ENCODE measurements at places on chromosomes 7 and 10.

- peak; percentile 3 for DNase-seq
Observed at GRCh38 chr7:123054357-123055133, 59.0 kb upstream of the TAS2R16 start.

GRCh38 chr7:85480666-85481065 is 293.8 kb upstream of the SEMA3D start:
- DNase-seq: no peak

DNA sequence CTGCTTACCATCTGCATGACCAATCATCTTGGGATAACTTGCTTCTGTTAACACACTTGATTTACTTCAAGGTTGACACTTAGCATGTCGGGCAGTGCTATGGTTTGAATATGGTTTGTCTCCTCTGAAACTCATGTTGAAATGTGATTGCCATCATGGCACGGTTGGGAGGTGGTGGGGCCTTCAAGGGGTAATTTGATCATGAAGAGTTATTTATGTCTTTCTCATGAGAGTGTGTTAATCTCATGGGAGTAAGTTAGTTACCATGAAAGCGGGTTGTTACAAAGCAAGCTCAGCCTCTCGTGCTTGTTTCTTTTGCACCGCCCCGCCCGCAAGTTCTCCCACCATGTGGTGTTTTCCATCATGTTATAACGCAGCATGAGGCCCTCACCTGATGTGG is 163.6 kb downstream of the DOCK4 start:
- DNase-seq: no peak

DNA sequence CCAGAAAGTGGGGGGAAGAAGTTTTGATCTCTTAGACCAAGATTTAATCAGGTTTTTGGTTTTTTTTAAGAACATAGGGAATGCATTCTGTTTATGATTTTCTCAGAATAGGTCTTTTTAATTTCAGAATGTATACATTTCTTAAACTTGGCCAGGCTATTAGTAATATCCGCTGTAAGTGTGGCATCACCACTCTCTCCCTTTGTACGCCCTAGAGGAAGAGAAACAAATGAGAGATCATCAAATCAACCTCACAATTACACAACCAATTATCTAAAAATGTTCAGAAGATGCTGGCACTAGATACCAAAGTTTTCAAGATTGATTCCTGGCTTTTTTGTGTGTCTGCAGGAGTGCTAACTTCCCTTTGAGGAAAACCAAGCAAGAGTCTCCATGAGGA is 70.0 kb downstream of the KLF6 start:
- no peak for DNase-seq

- DNase-seq: no peak
Observed at GRCh38 chr7:91280185-91280584, 16.0 kb downstream of the FZD1 start.

DNA sequence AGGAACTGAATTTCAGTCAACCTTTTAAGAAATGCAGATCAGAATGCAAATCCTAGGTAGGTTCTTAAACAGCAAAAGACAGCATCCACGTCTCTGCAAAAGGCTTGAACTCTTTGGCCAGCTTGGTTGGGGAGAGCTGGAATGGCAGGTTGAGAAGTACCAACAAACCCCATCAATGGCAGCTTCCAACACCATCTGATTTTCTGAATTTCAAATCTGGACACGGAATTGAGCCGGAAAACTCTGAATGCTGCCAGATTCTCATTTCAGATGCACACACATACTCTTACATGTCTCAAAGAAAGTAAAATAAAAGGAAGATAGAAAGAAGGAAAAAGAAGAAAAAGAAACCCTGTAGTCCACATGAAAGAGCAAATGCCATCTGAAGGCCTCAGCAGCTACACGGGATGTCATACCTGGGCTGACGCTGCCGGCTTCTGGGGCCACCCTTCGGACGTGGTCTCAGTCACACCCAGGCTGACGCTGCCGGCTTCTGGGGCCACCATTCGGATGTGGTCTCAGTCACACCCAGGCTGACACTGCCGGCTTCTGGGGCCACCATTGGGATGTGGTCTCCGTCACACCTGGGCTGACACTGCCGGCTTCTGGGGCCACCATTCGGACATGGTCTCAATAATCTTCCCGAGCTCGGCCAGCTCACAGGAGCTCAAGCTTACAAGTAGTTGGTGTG is 165.3 kb downstream of the PTPRN2 start:
- DNase-seq: no peak

- DNase-seq: no peak
Observed at GRCh38 chr10:91540733-91541132, 92.1 kb downstream of the PPP1R3C start.

GRCh38 chr7:98464558-98464940 is 63.7 kb upstream of the BAIAP2L1 start:
- no peak for DNase-seq

DNA sequence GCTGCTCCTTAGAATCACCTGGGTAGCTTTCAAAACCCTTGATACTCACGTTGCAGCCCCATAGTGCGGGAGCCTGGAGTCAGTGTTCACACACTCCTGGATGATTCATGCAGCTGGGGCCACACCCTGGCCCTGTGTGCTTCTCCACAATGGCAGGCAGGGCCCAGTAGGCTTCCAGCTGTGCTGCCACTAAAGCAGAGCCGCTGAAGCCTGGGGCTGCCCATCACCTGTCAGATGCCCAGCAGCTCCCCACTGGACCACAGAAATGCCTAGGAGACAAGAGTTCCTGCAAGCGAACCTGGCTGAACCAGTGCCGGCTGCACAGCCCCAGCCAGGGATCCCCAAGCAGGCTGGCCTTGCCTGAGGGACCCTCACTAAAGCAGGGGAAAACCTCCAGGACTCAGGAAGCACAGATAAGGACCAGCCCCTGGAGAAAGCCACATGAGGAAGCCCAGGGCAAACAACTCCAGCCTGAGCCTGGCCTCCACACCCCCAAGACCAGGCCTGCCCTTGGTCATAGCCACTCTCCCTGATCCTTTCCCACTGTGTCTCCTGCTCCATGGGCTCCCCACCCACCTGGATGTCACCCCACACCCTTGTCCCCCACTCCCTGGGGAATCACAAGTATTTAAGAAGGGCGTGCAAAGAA is 111.9 kb downstream of the GRID1 start:
- DNase-seq: no peak

- no peak for DNase-seq
Observed at GRCh38 chr10:86888585-86889381, 68.6 kb downstream of the MMRN2 start.

DNA sequence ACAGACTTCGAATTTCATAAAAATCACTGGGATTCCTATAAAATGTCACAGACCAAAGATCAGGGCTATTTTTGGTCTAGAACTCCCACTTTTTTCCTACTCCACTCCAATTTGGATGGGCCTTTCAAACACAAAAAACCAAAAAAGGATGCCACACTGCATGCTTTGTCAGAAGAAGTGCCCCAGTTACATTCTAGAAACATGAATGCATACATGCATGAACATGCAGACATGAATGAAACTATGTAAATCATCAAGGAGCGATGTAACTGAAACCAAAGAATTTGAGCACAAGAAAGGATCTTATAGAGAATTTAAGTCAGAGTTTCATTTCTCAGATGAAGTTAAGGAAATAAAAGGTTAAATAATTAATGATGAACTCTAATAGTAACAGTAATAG is 31.8 kb upstream of the FAM133B start:
- no peak for DNase-seq

DNA sequence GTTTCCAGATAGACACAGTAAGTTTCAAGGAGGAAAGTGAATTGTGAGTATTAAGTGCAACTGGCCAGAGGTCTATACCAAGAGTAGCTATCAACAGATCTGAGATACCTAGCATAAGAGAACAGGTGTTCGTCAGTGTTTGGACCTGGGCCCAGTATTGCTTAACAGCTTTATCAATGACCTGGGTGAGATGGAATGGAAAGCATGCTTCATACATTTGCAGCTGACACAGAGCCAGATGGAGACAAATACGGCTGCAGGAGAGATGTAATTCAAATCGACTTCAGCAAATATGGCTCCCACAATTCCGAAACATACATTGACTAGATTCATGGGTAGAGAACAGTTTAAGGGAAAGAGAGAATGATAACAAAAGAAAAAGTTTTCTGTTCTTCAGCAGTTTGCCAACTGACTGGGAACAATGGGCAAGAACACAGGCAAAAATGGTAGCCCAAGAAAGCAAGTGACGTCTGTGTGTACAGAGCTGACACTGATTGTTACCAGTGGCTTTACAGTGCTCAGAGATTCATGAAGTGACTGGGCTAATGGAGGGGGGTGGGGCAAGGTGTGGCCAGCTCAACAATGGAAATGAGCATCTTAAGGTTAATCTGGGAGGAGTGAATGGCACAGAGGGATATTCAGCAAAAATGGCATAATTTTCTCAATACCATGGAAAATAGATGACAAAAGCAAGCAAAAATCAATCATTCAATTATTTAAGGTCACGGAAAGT is 28.0 kb upstream of the COBL start:
- DNase-seq: no peak

DNA sequence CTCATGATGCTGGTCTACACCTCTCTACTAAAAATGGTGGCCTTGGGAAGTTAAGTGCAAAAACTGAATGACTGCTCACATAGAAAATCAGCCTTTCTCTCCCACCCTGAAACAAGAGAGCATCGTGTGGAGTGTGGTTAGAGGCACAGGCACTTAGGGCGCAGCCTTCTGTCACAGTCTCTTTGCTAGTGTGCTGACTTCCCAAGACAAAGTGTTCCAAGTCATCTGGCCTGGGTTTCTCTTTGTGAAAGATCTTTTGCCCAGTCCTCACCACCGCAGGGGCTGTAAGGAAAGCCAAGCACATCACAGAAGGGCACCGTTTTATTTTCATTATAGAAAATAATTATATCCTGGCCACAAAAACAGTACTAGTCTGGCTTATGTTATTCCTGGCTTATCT is 12.5 kb downstream of the STN1 start:
- no peak for DNase-seq

- no peak for DNase-seq
Observed at GRCh38 chr10:27619329-27619728, 115.2 kb downstream of the RAB18 start.

- no peak for DNase-seq
Observed at GRCh38 chr7:15737601-15738000, 51.1 kb upstream of the MEOX2 start.

DNA sequence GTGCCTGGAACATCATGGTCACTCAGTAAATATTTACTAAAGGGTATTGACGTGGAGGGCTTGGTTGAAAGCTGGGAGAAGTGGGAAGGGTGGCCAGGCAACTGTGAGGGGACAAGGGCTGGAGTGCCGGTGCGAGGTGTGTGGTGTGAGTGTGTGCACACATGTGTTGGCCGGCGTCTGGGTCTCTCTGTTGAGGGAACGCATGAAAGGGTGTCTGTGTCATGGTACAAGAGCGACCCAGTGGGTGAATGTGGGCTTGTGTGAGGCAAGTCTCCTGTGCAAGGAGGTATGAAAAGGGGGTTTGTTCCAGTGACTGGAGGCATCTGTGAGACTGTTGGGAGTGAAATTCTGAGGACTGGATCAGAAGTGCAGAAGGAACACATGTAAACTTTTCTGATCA is 29.4 kb upstream of the UCMA start:
- no peak for DNase-seq

DNA sequence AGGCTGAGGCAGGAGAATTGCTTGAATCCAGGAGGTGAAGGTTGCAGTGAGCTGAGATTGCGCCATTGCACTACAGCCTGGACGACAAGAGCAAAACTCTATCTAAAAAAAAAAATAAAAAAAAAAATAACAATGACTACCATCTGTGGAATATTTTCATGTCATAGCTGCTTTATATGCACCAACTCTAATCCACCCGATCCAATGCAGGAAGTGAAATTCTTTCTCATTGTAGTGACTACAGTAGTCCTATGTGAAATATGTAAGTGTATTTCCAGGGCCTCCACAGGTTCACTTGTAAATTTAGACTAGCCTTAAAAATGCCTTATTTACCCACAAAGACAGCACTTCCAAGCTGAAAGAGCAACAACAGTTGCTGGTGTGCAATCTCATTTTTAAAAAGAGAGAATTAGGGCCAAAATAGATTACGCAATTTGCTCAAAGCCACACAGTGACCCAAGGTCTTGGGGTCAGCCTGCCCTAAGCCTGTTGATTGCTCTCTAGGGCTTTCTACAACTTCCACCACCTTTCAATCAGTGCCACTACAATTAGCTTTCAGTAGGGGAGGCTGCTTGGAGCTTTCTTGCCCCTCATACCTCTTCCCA is 25.8 kb upstream of the EGFR start:
- DNase-seq: no peak

GRCh38 chr10:118966076-118966849 is 63.3 kb upstream of the NANOS1 start:
- no peak for DNase-seq

DNA sequence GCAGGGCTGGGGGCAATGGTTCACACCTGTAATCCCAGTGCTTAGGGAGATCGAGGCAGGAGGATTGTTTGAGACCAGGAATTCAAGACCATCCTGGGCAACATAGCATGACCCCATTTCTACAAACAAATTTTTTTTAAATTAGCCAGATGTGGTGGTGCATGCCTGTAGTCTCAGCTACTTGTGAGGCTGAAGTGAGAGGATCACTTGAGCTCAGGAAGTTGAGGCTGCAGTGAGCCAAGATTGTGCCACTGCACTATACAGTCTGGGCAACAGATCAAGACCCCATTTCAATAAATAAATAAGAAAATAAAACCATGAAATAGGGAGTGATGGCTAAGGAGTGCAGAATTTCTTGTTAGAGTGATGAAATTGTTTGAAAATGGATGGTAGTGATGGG is 8.9 kb downstream of the GRID2IP start:
- DNase-seq: no peak

GRCh38 chr10:97393034-97393573 is 8.0 kb downstream of the RRP12 start:
- no peak for DNase-seq

GRCh38 chr7:31014826-31015225 is 37.3 kb upstream of the ADCYAP1R1 start:
- DNase-seq: no peak

- no peak for DNase-seq
Observed at GRCh38 chr7:36191292-36191920, 38.4 kb downstream of the EEPD1 start.

GRCh38 chr10:119860866-119861607 is 11.6 kb downstream of the MCMBP start:
- DNase-seq: no peak

GRCh38 chr10:51001587-51001986 is 72.7 kb upstream of the PRKG1 start:
- no peak for DNase-seq

GRCh38 chr7:33232632-33233145 is 103.3 kb downstream of the BBS9 start:
- no peak for DNase-seq

- no peak for DNase-seq
Observed at GRCh38 chr10:99435986-99436638, 5.7 kb upstream of the GOT1 start.

GRCh38 chr10:43187213-43187612 is 49.0 kb downstream of the CSGALNACT2 start:
- peak; percentile 93 for DNase-seq

DNA sequence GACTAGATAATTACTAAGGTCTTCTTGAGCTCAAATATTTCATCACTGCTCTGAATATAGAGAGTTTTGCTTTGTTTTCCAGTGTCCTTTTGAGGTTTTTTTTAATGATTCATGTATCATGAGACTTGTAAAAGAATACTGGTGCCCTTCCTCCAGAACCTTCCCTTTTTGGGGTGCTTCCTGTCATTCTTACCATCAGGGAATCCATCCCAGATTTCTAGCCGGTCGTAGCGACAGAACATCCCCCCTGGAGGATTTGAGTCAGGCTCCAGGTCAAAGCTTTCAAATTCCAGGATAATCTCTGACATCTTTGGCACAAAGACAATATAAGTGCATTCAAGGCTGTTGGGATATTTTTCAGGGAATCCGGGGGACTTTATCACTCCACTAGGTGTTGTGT is 71.0 kb downstream of the NRP1 start:
- DNase-seq: no peak

- no peak for DNase-seq
Observed at GRCh38 chr7:129843365-129843898, 109.3 kb downstream of the UBE2H start.

Data from LNCaP clone FGC (cell line).